A549 treated with CpdA at 1 μM for 4 hours (cell line): ENCODE measurements at places on chromosomes 1 and 21. TPM values are rescaled to one million over a fixed set of nuclear protein-coding genes. Genes with fewer than 3 reads are reported as not detected.

Gene ZYG11A
- 2.1 to 2.7 TPM (median 2.5 TPM) in 5 replicates for total RNA-seq

Gene SELENBP1
- total RNA-seq, result 5.0 to 7.4 TPM (median 5.6 TPM) in 5 replicates

Gene CRABP2
- total RNA-seq, result 9.5 to 13.7 TPM (median 12.0 TPM) in 5 replicates

Gene RAB42
- 1.1 to 2.8 TPM (median 2.3 TPM) in 5 replicates for total RNA-seq

Gene PGLYRP4
- total RNA-seq, result not detected in 5 replicates

Gene TOR1AIP2
- 15.2 to 21.2 TPM (median 17.5 TPM) in 5 replicates for total RNA-seq

Gene CXADR
- 6.3 to 9.2 TPM (median 8.6 TPM) in 5 replicates for total RNA-seq

Gene LCE1A
- total RNA-seq, result not detected in 5 replicates

Gene SYT6
- total RNA-seq, result 0.66 to 0.90 TPM (median 0.72 TPM) in 5 replicates
